ENCODE measurements at places on chromosomes 3 and 15. TPM values are rescaled to one million over a fixed set of nuclear protein-coding genes. Genes with fewer than 3 reads are reported as not detected.
A peak's percentile ranks its signal among the peaks of the same experiment; 100 is the strongest.

DNA sequence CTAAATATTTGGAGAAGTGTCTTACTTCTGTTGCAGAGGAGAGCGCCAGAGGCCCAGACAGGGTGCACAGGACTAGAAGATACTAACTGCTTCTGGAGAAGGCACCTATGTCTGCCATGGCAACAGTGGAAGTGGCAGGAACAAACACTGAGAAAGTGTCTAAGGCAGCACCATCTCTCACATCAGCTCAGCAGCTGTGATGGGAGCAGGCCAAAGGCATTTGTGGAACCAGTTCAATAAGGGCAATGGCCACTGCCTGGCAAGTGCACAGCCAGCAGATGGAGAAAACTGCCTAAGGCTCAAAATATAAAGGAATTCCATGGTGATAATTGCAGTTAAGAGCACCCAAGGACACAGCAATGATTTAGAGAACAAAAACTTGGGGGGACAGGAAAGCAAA, 563.0 kb upstream of the CCDC54 start:
- DNase-seq = no peak

GHRL gene
- not detected for total RNA-seq

GRCh38 chr15:28044121-28044672, 54.9 kb downstream of the OCA2 start:
- DNase-seq = no peak

C15orf62 gene
- total RNA-seq = 0.11 TPM

DNA sequence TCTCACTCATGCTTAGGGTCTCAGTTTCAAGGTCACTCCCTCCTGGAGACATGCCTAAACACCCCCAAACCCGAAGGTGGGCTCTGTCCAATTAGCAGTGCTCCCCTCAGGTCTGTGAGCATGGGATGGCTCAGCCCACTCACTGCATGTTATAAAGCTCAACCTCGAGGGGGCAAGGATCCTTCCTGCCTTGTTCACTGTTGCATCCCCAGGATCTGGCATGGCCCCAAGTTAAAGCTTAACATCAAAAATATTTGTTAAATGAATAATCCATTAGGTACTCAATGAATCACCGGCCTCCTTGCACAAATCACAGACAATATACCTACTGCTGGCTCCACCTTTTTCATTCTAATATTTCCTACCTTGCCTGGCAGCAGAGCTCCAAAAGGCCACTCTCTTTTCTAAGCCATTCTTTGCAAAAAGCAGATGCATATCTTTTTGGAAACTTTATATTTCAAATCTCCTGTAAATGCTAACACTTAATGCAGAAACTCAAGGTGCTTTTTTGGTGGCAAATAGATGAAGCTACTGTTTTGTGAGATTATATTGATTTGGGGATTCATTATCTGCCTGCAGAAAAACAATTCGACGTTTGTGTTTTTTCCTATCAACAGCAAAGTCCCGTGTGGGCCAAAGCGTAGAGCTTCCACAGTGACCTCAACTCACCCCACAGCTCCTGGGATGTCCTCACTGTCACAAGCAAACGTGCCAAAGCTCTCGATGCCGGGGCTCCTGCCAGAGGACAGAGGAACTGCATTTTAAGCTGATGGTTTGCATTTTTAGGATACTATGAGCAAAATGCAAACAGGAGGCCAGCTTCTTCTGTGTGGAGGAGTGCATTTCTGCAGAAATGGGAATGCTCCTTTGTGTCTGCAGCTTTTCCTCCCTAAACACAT, 35.4 kb downstream of the PCOLCE2 start:
- peak; percentile 26 for DNase-seq

GRCh38 chr3:32577581-32578556, 7.2 kb upstream of the DYNC1LI1 start:
- peak; percentile 16 for DNase-seq

ADAMTS7 gene
- 0.50 TPM for total RNA-seq

- peak; percentile 63 for DNase-seq
Measured at GRCh38 chr15:38085931-38086568, 151.6 kb downstream of the TMCO5A start.

GRCh38 chr3:43415088-43415487, 128.7 kb downstream of the SNRK start:
- no peak for DNase-seq

All from HFFc6 (cell line).